Astrocyte (in vitro differentiated cells and primary cell): ENCODE measurements at places on chromosomes 12 and 14.

GRCh38 chr14:97414718-97415098 is 617.5 kb downstream of the VRK1 start:
- no peak for DNase-seq

- DNase-seq = no peak
Observed at GRCh38 chr12:101501410-101501995, 26.4 kb downstream of the SPIC start.

DNA sequence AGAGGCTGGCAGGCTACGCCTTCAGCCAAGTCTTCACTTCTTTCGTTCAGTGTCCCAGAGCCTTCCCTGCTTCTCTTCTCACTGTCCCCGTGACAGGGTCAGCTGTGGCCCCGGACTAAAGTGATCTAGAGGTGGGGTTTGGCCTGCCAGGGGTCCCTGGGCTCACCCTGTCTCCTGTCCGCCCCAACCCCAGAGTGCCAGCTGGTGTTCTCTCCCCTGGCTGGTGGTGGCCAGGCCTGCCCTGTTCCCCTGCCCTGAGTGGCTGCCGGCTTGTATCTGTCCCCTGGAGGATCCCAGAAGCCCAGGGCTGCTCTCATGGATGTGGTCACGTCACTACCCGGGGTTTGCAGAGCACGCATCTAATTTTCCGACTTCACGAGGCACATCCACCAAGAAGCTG is 297.4 kb downstream of the GLT1D1 start:
- DNase-seq = no peak

DNA sequence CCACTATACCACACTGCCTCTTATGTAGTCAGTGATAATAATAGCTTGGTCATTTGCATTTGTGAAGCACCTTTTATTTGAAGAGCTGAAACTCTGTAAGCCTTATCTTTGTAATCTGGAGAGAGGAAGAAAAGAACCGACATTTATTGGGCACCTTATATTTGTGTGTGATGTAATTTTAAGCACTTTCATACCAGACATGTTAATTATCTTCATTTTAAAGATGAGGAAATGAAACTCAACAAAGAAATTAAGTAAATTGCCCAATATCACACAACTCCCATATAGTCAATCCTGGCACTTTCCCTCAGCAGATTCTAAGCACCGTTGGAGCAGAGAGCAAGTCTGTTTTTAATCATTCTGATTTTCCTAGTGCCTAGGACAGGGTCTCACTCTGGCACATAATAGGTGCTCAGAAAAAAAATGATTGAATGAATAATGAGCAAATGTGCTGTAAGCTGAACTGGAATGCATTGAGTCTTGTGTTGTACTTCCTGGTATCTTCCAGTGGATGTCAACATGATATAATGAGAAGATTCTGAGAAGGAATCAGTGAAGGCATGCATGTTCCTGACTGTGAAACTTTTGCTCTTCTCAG is 418.9 kb downstream of the ZFP36L1 start:
- no peak for DNase-seq

GRCh38 chr12:96094201-96094600 is 58.8 kb upstream of the LTA4H start:
- no peak for DNase-seq

- DNase-seq = no peak
Observed at GRCh38 chr14:34642595-34642994, 12.6 kb upstream of the SNX6 start.

- DNase-seq = no peak
Observed at GRCh38 chr12:61504396-61505080, 755.7 kb upstream of the USP15 start.

GRCh38 chr12:49200919-49201594 is 12.2 kb upstream of the TUBA1A start:
- peak; percentile 85 for DNase-seq

- DNase-seq = no peak
Observed at GRCh38 chr14:98008381-98009113, 1211.4 kb downstream of the VRK1 start.

DNA sequence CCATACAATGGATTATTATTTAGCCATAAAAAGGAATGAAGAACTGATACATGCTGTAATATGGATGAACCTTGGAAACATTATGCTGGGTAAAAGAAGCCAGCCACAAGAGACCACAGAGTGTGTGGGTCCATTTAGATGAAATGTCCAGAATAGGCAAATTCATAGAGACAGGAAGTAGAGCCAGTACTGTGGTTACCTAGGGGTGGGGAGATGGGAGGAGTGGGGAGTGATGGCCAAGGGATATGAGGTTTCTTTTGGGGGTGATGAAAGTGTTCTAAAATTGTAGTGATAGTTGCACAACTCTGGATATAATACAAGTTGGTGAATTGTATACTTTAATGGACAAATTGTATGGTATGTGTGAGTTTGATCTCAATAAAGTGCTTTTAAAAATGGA is 18.6 kb downstream of the JDP2 start:
- DNase-seq = no peak

- no peak for DNase-seq
Observed at GRCh38 chr14:73208390-73208789, 28.9 kb upstream of the PAPLN start.

DNA sequence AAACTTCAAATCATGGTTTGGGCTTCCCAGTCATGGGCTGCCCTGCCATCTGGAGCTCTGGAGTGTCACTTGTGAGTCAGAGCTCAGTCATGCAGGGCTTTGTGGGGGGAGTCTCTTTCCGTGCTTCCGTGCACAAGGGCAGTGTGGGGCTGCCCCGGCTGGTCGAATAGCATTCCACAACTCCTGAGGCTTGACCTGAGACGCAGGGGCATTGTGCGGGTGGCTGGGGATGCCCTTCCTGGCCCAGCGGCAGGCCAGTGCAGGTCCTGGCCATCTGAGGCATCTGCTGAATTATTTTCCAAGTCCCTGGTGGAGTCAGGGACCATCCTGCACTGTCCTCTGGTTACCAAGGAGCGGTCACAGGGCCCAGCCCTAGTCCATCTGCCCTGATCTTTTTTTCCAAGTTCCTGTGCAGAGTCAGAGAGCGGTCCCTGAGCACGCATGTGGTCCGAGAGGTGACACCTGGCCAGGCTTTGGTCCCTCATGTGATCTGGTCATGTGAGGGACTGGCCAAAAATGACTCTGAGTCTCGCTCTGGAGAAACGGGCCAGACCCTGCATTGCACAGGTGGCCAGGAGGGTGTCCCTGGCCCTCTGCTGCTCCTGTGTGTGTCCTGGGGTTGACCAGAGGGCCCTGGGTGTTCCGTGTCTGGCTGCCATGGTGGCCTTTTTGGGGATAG is 167.0 kb upstream of the ALG10B start:
- DNase-seq = no peak

- DNase-seq = no peak
Observed at GRCh38 chr14:73823339-73823885, 28.2 kb upstream of the PTGR2 start.

DNA sequence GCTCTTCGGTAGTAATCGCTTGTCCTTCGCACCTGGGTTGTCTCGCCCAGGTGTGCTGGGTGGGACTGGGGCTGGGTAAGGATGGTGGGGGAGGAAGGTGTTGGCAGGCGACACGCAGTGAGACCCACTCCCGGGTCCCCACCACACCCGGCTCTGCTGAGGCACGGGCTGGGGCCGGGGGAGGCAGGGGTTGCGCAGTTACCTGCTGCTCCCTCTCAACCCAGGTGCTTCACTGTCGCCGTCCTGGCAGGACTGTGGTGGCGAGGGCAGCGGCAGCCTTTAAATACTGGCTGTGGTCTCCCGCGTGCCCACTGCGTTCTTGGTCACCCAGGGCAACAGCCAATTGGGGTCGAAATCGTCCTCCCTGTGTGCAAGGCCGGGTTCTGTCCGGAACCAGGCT is at the start of gene CCER1:
CCER1 (minus strand) TSS at position 256 of the 400 bp plus-strand sequence. CDS start 434 bp downstream, outside the sequence.
- DNase-seq = no peak

DNA sequence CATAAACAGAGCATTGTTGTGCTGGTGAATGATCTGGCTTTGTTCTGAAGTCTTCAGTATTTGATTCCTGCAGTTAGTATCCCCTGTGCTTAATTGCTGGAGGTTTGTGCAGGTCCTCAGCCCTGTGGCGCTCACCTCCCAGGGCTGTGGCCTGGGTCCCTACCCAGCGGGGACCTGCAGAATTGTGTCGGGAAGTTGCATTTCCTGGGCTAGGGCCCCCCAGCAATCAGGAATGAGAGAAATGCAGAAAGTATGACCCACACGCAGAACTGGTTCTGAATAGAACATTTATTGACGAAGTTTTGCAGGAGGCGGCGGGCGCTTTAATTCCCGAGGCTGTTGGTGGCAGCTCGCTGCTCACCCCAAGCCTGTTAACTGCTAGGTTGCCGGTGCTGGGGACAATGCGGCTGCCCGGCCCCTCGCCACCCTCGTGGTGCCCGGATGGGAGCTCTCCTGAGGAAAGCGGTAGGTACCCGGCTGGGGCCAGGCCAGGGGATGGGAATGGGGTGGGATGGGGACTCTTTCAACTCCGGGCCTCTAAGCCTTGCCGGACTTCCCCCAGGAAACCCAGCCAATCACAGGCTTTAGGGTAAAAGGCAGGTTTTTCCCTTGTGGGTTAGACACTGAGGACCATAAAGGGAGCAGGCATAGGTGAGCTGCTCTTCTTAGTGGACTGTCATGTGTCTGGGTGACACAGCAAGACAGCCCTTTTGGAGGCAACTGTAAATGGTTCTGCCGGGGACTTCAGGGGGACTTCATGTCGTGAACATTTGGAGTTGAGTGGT is 11.6 kb downstream of the PLEKHG3 start:
- DNase-seq = no peak

DNA sequence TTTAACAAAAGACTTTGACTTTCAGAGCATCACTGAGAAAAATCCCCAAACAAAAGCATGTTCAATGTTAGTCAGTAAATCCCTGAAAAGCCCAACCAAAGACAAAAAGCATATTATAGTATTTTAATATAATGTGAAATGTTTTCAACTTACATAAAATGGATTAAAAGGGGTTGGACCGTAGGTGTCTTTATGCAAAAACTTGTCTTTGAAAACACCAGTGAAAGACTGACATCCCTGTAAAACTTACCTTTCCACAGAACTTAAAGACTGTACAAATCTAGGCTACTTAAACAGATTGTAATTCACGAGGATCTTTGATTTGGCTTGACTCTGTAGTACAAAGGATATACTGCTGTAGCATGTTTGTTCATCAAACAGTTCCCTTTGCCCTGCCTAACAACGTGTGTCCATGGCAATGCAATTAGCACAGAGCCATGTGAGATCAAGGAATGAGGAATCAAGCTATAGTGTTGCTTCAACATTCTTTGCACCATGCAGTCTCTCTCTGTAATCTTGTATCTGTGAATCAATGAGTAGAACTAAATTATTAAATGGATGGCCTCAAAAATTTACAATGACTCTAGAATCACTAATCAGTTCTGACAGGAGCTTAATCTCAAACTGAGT is 138.5 kb upstream of the SYT1 start:
- no peak for DNase-seq

- peak; percentile 71 for DNase-seq
Observed at GRCh38 chr12:114776731-114777442, 92.9 kb upstream of the TBX3 start.

GRCh38 chr12:40701756-40702155 is 9.5 kb downstream of the CNTN1 start:
- no peak for DNase-seq

GRCh38 chr12:88185988-88186387 is 43.9 kb downstream of the TMTC3 start:
- peak; percentile 73 for DNase-seq

DNA sequence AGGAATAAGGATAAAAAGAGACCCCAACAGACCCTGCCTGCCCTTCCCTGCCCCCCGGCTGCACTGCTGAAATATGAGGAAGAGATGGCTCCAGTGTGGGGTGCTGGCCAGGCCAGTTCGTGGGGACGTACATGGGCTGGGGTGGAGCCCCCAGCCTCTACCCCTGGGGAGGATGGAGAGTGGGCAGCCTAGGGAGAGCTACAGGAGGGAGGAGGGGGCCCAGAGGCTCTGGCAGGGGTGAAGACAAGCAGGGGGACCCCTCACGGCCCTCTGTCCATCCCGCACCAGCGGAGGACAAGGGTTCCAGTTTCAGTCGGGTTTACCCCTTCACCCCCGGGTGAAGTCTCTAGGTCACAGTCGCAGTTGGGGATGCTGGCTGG is 11.0 kb upstream of the RPLP0 start:
- no peak for DNase-seq

DNA sequence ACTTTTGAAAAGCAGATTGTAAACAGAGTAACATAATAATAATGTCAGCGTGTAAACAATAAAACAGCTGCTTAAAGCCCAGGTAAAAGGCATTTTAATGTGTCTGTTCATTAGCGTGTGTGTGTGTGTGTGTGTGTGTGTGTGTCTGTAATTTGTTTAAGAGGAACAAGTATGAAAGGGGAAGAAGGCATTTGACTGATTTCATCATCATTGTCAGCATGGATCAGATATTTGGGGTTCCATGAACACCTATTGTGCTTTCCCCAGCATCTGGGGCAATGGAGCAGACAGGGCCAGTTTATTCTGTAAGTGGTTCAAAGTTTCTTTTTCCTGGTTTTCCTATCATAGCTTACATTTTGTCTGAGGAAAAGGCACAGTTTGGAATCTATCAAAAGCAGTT is 28.9 kb downstream of the SLC25A21 start:
- no peak for DNase-seq

- DNase-seq = no peak
Observed at GRCh38 chr14:71481021-71481654, 451.1 kb upstream of the RGS6 start.

DNA sequence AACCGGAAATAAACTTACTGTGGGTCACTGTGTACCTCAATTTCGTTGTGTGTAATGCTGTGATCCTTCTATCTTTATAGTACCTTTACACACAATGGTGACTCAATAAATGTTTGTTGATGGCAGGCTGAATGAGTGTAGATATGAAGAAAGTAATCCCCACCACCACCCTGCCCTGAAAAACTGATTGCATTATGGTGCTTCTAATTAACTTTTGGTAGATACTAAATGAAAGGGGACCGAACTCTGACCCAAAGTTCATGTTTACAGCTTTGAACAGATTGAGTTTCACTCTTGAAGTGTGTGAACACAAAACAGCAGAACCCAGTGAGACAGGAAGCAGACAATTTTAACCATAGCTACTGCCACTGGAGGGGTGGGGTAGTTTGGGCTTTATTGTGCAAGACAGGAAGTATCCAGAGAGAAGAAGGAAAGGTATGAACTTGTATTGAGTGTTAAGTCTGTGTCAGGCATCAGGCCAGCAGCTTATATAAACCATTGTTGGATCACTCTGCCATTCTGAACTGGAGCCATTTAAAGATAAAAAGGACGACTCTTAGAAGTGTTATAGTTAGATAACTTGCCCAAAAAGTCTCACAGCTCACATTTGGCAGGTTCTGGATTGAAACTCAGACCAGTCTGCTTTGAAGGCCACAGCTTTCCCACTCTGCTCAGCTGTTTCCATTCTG is 197.0 kb upstream of the AMIGO2 start:
- peak; percentile 74 for DNase-seq

GRCh38 chr14:34633742-34634141 is 3.8 kb upstream of the SNX6 start:
- no peak for DNase-seq
